ENCODE measurements at places on chromosomes 6 and 20.

DNA sequence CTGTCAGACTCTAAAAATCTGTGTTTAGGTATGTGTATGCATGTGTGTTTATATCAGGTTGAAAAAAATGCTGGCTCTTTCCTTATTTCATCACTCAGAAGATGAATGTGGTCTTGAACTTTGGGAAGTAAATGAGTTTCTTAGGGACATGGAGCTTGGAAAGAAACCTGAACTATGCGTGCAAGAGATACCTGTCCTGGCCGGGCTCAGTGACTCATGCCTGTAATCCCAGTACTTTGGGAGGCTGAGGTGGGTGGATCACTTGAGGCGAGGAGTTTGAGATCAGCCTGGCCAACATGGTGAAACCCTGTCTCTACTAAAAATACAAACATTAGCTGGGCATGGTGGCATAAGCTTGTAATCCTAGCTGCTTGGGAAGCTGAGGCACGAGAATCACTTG is 4.4 kb upstream of the GLP1R start:
- DNase-seq: no peak

DNA sequence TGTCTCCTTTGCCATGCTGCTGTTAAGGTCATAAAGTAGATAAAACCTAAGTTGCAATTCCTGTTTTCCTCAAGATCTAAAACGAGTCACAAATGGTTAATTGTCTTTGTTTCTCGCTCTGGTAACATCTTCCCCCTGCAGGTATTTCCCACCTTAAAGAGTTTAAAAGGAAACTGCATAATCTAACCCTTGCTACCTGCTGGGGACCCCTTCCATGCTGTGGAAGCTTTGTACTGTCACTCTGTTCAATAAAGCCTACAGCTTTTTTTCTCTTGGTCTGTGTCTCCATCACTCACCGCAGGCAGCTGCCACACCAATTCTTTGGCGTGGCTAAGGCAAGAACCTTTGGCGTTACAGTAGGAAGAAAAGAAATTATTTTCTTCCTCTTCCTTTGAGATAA is 117.7 kb upstream of the GJE1 start:
- DNase-seq: no peak

- DNase-seq: no peak
Observed at GRCh38 chr20:4299773-4300172, 284.4 kb upstream of the RNF24 start.

DNA sequence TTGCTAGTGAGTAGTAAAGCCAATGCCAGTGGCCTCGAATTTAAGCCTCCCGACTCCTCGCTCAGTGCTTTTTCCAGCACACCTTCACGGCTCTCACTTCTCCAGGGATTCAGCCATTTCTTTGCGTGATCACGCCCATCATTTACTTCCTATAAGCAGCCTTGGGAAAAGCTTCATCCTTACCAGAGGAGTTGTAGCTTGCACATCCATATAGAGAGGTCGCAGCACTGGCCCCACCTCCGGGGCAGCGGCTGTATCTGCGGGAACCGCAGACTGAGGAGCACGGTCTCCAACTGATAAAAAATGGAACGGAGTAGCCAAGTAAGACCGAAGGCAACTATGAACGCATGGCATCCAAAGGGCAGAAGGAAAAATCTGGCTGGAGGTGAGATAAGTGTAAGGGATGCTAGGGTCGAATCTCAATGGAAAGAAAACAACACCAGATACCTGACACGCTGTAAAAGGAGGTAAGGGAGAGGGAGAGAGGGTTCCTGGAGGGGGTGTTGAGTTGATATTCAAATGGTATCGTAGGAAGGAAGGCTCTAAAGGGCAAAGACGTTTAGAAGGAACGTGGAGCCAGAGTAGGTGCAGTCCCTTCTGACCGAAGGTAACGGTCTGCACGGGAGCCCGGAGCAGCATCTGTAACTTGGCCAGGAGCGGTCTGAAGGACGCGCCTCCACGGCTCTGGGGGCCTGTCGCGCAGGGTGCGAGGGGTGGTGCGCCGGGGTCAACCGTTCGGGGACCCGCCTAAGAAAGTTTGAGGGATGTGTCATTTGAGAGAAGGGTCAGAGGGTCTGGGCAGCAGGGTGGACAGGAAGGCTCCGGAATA is 640 bp downstream of the NFS1 start:
- DNase-seq: peak; percentile 37

GRCh38 chr20:62266340-62266739 is 28.0 kb downstream of the OSBPL2 start:
- peak; percentile 27 for DNase-seq

- DNase-seq: no peak
Observed at GRCh38 chr6:142850679-142851423, 94.1 kb downstream of the HIVEP2 start.
